T-helper 2 cell treated with Interferon-gamma antibody and Interleukin-4, amounts not matched to agents 5 μg/mL and 100 μg/mL, for 36 hours (primary cell): ENCODE measurements at places on chromosomes 13 and 19.

- DNase-seq = no peak
Measured at GRCh38 chr19:13819238-13819637, 24.0 kb downstream of the ZSWIM4 start.

DNA sequence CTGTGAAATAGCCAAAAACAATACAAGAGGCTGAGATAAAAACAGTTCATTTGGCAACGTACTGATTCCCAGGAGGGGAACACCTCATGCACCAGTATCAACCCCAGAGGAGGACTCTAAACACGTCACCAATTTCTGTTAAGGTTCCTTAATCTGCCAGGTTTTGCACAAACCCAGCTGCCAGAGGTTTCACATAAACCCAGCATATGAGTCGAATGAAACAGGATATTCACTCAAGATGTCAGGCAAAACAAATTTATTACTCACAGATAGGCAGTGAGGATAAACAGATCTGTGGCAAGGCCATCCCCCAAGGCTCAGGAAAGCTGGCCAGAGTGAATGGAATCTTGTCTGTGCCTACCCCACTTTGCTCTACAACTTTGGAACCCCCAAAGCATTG is 210.9 kb downstream of the GPC5 start:
- DNase-seq = no peak

GRCh38 chr19:39512988-39513387 is 2.0 kb upstream of the SELENOV start:
- no peak for DNase-seq

DNA sequence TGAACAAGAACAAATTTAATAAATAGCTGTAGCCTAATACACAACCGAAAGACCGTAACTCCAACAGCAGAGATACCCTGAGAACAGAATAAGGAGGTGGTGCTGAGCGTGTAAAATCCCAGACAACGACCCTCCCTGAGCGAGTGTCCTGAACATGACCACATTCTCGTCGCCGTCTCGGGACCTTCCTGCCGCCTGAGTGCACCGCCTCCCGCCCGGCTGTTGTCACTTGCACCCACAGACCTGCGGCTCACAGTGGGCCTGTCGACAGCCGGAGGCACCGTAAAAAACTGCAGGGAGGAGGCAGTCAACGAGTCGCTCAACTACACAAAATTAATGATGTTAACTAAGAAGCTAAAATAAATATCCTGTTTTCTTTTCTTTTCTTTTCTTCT is 35.8 kb upstream of the GRTP1 start:
- DNase-seq = no peak

DNA sequence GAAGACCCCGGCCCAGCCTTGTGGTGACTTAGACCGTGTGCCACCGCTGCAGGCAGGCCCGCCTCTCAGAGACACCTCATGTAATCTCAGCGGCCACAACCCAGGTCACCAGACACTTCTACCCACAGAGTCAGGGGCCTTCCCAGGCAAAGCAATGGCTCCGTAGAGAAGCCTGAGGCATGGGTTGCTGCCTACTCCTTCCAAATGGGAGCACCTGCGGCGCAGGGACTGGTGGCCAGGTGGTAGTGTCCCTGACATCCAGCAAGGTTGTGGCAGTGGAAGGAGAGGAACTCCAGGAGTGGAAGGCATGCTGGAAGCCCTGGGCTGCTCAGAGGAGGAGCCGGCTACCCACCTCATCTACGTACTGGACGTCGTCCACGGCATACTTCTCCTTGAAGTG is 21.0 kb downstream of the PEPD start:
- no peak for DNase-seq

DNA sequence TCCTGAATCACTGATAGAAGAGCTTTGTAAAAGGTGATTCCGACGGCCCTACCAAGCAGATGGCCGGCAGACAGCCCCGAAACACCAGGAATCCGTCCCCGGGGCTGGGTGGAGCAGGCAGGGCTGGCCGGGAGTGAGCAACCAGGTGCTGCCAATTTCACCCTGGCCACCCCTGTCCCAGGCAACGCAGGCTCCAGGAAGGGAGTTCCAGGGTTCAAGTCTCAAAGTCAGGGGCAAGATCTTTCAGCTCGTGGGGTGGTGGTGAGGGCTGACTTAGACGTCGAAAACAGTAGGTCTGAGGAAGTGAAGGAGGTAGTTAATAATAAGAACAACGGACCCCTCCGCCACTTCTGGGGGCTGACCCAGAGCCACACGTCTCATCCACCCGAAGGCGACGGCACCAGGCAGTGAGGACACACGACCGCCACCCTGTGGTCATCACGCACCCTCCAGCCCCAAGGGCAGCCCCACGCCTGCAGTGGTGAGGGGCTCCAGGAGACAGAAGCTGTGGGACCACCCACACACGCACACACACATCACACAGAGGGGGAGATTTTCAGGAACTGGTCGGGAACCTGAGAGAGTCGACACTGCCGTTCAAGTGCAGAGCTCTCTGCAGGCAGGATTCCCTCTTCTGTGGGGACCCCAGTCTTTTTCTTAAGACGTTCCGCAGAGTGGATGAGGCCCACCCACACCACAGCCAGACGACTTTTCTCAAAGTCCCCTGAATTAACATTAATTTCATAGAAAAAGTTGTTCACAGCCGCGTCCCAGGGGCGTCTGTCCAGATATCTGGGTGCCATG is 67.2 kb downstream of the SPACA7 start:
- no peak for DNase-seq

DNA sequence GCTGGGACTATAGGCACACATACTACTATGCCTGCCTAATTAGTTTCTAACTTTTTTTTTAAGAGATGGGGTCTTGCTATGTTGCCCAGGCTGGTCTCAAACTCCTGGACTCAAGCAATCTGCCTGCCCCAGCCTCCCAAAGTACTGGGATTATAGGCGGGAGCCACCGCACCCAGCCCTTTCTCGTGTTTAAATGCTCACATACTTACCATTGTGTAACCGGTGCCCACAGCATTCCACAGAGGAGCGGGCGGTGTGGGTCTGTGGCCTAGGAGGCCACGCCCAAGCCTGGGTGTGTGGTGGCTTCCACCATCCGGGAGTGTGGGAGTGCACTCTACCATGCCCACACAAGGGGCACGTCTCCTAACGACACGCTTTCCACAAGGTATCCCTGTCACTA is 7.7 kb downstream of the LMNB2 start:
- DNase-seq = no peak

DNA sequence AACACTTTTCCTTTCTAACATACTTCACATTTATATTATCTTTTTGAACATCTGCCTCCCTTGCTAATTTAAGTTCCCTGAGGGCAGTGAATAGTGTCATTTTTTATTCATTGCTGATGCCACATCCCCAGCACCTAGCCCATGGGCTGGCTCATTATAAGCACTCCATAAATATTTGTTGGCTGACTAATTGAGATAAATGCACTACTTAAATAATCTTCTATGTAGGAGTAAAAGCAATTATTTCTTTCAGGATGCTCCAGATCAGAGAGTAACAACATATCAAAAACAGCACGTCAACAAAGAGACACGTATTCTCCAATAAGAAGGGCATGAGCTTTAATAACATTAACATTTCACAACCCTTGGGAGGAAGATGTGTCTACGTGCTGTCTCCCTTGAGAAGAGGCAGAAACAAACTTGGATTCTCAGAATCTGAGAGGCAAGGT is 228.2 kb downstream of the LHFPL6 start:
- DNase-seq = no peak

GRCh38 chr19:12825254-12826131 is 8.9 kb downstream of the RTBDN start:
- DNase-seq = peak; percentile 25
